Central memory CD4-positive, alpha-beta T cell (primary cell): ENCODE measurements at places on chromosomes 6 and 20.

DNA sequence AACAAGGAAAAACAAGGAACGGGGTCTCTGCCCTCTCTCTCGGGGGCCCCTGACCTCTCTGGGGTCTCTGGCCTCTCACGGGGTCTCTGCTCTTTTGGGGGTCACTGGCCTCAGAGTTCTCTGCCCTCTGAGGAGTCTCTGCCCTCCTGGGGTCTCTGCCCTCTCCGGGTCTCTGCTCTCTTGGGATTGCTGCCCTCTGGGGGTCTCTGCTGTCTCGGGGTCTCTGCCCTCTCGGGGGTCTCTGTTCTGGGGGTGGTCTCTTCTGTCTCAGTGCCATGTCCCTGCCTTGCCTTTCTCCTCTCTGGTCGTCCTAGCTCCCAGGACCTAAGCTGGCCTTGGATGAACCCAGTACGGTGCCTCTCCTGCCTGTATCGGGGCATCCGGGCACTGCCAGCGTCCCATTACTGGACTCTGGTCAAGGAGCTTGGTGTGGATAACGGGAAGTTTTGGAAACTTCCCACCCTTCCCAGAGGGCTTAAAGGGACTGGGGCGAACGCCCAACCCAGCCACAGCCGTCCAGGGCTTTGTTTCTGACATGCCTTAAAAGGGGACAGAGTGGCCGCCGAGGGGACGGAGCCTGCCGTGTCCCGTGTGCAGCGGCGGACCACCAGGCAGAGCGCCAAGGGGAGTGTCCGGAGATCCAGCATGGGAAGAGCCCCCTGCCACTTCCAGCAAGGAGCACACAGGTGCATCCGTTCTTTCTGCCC lies 24.7 kb upstream of the MRGBP start:
- DNase-seq = no peak

DNA sequence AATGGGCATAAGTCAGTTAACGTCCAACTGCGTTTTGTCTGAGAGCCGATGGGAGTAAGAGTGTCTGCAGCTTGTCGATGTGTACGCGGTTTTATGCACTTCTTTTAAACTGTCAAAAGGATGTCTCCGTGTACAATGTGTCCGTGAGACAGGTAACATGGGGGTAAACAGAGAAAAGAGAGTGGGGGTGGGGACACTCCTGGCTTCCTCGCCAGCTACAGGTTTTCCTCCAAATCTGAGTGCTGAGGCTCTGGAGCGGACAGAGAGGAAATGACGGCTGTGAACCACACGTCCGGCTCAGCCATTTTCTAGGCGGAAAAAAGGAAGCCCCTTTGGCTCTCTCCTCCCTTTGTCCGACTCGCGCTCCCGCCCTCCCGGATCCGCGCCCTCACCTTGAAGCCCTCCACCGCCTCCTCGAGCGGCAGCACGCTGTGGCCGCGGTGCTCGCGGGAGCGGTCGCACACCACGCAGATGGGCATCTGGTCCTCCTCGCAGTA lies 916 bp downstream of the TRIM27 start:
- DNase-seq = peak; percentile 20

GRCh38 chr6:45109551-45109950 lies 218.6 kb upstream of the RUNX2 start:
- no peak for DNase-seq

GRCh38 chr20:1934156-1934555 lies 38.9 kb downstream of the SIRPA start:
- no peak for DNase-seq

GRCh38 chr6:31920811-31921210 lies 6.7 kb upstream of the C2 start:
- no peak for DNase-seq

DNA sequence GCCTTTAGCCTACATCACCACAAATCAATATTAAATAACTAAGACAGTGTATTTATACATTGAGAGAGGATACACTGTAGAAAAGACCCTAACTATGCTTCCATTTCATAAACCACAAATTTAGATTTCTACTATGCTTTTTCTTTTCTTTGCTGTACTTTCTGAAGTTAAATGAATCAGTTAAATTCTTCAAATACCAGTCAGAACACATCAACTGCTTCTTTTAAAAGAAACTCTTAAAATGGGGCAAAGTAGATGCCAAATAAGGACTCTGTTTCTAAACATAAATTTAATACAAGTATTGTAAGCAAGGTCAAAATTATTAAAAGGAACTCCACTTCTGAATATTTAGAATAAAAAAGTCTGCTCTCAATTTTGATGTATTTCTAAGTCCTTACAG lies 76.9 kb downstream of the GMDS start:
- no peak for DNase-seq

DNA sequence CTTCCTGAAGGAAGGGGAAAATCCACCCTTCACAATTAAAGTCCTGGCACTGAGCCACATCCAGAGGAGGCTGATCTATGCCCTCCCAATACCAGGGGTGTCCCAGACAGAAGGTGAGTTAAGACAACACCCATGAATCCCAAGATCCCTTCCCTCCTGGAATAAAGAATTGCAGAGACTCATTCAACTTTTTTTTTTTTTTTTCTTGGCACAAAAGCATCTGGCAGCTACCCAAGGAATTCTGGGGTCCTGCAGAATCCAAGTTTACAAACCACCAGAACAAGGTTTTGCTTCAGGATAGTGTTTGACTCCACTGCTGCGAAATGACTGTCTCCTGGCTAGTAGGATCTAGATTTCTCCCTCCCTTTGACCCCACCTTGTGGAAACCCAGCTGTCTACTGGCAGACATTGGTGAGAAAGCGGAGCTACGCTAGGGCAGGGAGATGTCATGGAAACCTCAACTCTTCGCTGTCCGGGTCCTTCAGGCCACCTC lies 37.4 kb downstream of the JAG1 start:
- DNase-seq = no peak

GRCh38 chr6:113690281-113691259 lies 166.6 kb upstream of the MARCKS start:
- no peak for DNase-seq

DNA sequence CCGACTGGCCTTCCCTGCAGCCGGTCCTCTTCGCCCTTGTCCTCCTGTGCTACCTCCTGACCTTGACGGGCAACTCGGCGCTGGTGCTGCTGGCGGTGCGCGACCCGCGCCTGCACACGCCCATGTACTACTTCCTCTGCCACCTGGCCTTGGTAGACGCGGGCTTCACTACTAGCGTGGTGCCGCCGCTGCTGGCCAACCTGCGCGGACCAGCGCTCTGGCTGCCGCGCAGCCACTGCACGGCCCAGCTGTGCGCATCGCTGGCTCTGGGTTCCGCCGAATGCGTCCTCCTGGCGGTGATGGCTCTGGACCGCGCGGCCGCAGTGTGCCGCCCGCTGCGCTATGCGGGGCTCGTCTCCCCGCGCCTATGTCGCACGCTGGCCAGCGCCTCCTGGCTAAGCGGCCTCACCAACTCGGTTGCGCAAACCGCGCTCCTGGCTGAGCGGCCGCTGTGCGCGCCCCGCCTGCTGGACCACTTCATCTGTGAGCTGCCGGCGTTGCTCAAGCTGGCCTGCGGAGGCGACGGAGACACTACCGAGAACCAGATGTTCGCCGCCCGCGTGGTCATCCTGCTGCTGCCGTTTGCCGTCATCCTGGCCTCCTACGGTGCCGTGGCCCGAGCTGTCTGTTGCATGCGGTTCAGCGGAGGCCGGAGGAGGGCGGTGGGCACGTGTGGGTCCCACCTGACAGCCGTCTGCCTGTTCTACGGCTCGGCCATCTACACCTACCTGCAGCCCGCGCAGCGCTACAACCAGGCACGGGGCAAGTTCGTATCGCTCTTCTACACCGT lies 6.1 kb downstream of the UBD start:
- no peak for DNase-seq

GRCh38 chr6:16294371-16294770 lies 56.0 kb downstream of the GMPR start:
- DNase-seq = no peak

- no peak for DNase-seq
Observed at GRCh38 chr20:63595416-63596127, 21.5 kb upstream of the HELZ2 start.

- no peak for DNase-seq
Observed at GRCh38 chr6:71080133-71080532, 123.3 kb upstream of the B3GAT2 start.

- no peak for DNase-seq
Observed at GRCh38 chr6:80145509-80145908, 39.0 kb downstream of the BCKDHB start.

DNA sequence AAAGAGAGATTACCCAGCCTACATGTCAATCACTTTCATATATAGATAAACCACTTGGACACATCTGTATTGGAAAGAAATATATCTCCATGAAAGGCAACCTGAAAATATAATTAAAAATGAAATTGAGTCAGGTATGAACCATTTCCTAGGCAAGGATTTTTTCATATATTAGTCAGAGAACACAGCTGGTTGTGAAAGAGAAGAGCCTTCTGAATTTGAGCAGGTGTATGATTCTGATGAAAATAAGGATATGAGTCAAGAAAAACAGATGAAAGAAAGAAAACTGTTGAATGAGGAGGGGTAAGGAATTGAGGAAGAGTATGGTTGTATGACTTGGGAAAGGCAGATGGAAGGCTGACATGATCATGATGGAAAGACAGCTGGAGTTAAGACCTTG lies 441.1 kb downstream of the HAO1 start:
- no peak for DNase-seq

DNA sequence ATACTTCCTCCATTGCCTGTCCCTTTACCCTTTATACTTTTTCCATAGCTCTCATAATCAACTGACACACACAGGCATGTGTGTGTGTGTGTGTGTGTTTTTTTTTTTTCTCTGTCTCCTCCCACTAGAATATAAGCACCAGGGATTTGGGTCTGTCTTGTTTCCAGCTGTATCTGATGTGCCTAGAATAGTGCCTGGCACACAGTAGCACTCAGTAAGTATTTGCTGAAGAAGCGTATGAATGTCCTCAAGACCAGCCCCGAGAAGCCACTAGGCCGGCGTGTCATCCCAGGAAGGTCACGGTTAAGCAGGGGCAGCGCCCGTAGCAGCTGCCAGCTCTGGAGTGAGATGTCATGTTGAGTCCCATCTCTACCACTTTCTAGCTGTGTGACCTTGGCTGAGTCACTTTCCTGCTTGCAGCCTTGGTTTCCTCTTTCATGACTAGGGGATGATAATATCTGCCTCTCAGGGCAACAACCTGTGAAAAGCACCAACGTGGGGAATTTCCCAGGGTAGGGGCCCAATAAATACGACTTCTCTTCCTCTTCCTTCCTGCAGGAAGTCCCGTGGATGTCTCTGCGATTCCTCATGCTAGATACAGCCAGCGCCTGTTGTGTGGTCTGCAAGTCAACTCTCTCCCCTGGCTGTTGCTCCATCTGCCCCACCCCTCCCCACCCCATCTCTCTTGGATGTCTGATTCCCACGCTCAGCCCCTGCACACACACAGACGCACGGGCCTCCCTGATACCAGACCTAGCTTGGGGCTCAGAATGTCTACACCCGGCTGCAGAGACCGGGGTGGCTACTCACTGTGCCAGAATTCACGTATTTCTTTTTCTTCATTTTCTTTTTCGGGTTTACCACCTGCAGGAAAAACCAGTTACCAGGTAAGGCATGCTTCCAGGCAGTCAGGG lies 58.1 kb downstream of the RAB44 start:
- DNase-seq = peak; percentile 88

DNA sequence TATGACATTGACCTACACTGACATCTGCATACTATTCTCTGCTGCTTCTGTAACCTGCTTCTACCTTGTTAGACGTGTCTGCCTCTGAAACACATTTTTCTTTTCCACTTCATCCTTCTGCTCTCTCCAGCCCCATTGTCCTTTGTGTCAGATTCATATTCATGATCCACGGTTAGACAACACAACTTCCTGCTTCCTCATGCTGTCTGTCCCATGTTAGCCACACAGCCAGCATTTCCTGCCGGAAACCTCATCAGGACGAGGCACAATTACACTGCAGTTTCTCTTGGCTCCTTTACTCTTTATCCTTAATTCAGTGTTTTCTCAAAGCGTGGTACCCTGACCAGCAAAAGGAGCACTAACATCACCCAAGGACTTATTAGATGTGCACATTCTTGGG lies 150.2 kb downstream of the TBC1D7 start:
- DNase-seq = no peak

DNA sequence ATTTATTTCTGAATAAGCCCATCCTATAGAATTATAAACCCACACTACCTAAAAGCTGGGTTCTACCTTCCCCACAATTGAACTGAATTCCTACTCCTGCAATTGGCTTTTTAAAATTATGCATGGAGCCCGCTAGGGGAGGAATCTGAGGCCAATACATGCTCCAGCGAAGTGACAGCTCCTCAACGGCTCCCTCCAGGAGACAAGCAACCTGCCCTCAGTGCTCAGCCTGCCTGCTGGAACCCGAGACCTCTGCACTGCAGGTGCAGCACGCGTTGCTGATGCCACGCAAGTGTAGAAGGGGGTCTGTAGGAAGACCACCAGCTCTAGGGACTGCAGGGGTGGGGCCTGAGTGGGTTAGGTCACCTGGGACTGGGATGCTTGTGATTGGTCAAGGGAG lies 170.2 kb upstream of the CDYL start:
- DNase-seq = no peak

- peak; percentile 23 for DNase-seq
Observed at GRCh38 chr6:139027620-139028182, 844 bp upstream of the ABRACL start.

DNA sequence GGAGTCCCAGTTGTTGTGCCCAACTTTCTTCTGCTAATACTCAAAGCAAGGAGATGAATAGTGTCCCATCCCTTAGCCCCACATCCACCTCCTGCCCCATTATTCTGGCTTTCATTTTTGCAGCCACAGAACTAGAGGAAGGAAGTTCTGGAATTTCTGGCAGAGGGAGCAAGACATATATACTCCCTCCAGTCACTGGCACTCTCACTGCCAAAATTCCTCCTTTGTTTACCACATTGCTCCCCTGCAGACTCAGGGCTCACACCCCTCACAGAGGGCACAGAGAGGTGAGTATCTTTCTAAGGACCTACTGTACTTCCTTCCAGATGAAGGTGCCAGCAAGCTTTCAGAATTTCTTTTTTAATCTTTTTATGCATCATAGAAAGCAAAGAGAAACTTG lies 168.0 kb upstream of the ID4 start:
- DNase-seq = no peak

DNA sequence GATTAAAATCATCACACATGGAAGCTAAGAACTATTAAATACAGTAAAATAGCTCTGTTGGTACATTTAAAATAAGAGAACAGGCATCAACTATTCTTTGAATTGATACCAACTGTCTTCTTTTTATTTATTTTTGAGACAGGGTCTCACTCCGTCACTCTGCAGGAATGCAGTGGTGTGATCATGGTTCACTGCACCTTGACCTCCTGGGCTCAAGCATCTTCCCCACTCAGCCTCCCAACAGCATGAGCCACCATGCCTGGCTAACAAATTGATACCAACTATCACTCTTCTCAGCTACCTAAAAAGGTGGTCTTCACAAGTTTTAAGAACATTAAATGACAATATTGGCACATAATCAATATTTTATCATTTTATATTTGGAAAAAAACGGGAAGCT lies 7.8 kb upstream of the PNISR start:
- DNase-seq = no peak

GRCh38 chr6:168440520-168441433 lies at the start of gene SMOC2:
Gene SMOC2 (plus strand): TSS chr6:168441184. CDS start chr6:168441371, 187 bp downstream.
- no peak for DNase-seq

GRCh38 chr6:145643760-145644159 lies 91.6 kb downstream of the EPM2A start:
- no peak for DNase-seq

- DNase-seq = no peak
Observed at GRCh38 chr6:160895562-160895961, 96.0 kb upstream of the MAP3K4 start.

- DNase-seq = no peak
Observed at GRCh38 chr20:36155991-36156390, 1.5 kb downstream of the EPB41L1 start.
